ENCODE measurements at places on chromosomes 5 and 9.

DNA sequence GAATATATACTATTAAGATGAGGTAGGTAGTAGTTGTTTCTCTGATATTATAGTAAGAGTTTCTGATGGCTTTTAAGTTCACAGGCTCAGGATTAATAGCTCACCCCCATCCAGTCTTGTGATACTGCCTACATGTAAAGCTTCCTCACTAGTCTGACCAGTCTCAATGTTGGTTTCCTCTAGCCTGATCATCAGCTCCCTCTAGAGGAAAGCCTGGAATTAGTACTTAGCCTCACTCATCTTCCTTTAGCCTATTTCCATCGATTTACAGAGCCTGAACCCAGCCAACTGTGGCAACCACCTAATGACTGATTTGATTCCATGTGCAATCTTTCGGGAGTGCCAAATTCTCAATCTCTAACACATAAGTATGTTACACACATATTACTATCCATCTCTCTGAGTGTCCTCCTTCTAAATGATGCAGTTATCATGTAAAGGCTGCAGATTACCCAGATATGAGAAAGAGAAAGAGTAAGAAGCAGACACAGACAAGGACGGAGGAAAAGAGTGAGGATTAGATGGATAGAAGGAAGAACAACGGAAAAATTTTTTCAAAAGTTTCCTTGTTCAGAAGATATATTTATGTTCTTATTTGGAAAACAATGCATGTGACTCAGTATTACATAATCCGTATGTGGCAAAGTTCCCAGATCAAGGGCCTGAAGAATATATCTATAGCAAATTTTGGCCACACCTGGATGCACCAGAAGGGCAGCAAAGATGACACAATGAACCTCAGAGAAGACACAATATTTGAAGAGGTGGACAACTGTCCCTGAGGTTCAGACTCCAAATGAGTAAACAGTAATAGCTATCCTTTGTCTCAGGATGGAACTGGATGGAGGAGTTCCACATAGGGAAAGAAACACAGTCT is 333.7 kb downstream of the ELAVL2 start:
- DNase-seq: peak; percentile 2

GRCh38 chr5:43623048-43623680 is 20.2 kb downstream of the NNT start:
- DNase-seq: no peak

DNA sequence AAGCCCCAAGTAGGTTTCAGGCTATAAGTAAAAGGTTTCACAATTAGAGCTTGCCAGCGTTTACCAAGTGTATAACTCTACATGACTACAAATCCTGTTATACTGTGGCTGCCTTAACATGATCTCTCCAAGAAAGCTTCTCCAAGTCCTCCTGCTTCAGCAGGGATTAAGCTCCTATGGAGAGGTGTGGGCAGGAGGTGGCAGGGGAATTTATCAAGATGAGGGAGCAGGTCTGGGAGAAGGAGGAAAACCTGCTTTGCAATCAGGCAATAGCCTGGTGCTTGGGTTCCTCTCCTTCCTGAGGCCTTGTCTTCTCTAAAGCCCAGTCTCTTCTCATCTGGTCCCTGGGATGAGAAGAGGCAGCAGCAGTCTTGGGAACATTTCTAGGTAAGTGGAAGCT is 135.2 kb downstream of the TSSK1B start:
- no peak for DNase-seq

GRCh38 chr5:125409861-125410536 is 663.6 kb upstream of the ZNF608 start:
- DNase-seq: no peak

DNA sequence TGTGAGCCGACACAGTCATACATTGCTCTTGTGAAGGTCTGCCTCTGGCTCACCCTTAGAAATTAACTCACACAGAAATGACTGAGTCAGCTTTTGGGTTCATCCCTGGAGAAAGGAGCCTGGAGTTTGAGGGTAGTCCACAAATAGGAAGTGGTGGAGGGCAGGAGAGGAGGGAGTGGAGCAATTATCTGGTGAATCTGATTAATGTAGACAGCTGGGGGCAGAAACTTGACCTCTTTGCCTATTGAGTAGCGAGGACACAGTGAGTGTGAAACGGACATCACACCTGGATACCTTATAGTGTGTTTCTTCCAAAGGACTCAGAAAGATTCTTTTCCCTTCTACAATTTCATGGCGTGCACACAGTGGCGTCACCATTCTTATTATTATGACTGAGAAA is 48.5 kb upstream of the MSX2 start:
- no peak for DNase-seq

All from hepatic stellate cell (primary cell).